NCI-H774 (cell line): ENCODE measurements at places on chromosomes 7 and 10.

DNA sequence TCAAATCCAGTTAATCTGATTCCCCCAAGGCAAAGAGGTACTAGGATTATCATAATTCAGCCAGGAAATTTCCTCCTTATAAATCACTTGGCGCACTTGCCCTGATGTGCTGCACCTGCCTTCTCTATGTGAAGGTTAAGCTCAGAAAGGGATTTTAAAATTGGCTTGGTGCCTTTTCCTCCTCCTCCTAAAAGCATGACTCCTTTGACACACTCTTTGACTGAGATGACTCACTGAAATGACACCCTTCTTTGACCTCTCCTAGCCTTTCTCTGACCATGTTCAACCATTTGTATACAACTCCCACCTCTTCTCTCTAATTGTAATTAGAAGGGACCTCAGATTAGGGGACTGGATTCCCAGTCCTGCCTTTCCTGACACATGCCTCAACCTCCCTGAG lies 46.5 kb downstream of the ABLIM1 start:
- peak; percentile 35 for DNase-seq

- DNase-seq: peak; percentile 27
These were observed 89.3 kb downstream of the NPSR1 start for GRCh38 chr7:34747176-34747781.

DNA sequence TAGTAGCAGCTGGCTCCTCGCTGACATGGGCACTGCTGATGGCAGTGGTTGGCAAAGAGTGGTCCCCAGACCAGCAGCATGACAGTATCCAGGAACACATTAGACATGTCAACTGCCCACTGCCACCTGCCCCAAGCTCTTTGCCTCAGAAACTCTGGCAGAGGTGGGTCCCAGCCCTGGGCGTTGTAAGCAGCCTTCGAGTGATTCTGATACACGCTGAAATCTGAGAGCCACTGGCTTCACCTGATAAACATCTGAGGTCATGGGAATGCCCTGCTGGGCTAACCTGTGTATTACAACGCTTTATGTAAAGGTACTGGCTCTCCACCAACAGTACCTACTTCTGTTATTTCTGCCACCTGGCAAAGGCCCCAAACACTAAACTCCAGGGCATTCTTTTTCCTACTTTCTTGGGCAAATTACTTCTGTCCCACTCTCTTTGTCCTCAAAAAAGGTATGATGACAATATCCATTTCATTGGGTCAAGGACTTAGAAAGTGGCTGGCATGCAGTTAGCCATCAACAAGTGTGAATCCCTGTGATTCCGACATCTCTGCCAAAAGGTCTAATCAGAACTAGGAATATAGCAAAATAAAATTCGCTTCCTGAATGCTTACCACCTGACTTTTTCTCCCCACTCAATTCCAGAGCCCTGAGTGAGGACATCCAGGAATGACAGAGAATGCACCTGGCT lies 9.2 kb downstream of the SGMS1 start:
- peak; percentile 30 for DNase-seq

GRCh38 chr10:92822060-92822634 lies 26.2 kb upstream of the EXOC6 start:
- no peak for DNase-seq

- no peak for DNase-seq
These were observed 37.6 kb downstream of the PPIF start for GRCh38 chr10:79384773-79385391.

DNA sequence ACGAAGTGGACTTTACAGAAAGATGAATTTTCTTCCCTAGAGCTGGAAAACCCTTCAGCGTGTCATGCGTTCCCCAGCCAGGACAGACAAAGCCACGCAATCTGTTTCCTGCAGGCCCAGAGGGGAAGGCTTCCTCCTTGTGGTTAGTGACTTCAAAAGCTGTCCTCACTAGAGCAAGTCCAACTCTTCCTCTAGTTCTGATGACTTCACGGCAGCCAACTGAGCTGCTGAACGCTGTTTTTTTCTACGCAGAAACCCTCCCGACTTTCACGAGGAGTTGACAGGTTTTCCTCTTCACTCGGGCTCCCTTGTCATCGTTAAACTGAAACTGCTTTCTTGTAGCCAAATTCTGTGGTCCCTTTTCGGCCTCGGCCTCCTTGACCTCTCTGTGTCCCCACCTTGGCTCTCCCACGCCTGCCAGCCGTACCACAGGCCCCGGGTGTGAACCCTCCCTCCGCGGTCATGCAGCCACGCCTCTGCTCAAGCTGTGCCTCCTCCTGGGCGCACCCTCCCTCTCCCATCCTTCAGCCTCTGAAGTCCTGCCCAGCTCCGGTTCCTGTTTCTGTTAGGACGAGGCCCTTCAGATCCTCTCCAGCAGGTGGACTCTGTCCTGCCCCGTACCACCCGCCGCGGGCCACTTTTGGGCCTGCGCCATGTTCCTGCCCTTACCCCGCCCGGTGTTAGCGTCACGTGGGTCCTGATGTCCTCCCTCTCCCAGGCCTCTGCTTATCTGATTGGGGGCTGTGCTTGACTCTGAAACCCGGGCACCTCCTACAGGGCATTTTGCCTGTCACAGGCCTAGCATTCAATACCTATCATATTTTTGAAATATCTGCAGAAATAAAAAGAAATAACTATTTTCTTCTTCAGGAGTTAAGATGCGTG lies 39.3 kb downstream of the CUX1 start:
- DNase-seq: peak; percentile 80

DNA sequence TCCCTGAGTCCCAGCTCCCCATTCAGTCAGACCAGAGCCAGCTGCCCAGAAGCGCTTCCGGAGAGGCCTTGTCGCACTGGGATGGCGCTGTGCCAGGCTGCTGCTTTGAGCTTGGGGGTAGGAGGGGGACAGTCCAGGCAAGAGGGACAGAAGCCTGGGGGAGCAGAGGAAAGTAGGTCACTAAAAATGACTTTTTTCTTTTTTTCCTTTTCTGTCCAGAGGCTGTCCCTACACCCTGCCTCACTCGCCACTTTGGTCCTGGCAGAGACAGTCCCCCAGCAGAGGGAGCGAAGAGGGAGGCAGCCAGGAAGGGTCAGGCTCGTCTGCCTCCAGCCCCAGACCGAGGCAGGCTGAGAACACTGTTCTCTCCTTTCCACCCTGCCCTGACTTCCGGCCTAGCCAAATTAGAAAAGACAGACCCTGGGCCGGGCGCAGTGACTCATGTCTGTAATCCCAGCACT lies 15.8 kb upstream of the TRIM8 start:
- no peak for DNase-seq

GRCh38 chr10:122295451-122295809 lies 24.3 kb downstream of the BTBD16 start:
- no peak for DNase-seq

- DNase-seq: no peak
These were observed 146.1 kb downstream of the SLC16A9 start for GRCh38 chr10:59563531-59563930.

DNA sequence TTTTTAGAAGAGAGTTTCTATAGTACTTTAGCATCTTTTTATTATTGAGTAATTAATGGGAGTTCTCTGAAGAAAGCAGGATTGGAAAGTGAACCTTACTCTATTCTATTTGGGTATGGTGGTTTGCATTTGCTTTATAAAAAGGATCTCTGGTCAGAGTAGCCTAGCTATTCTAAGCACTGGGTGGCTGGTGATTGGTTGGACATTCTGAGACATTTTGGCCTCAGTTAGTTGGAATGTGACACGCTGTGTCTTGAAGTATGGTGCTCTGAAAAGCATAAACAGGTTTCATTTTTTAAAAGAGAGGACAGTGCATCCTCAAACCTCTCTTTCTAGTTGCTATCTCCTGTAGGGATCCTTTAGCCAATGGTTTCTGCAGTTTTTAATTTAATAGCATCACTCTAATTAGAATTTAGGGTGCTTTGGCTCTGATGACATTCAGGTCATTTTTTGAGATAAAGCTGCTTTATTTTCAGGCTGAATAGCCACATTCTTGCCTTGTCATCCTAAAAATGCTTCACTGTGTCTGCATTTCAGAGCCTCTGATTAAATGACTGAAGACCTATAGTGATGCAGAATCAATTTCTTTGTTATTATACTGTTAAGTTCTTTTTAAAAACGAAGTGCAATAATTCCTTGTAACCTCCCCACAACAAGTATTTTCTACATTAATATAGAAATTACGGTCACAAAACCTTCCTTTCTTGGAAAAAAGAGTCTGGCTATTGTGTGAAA lies 20.6 kb downstream of the TMEM178B start:
- no peak for DNase-seq

DNA sequence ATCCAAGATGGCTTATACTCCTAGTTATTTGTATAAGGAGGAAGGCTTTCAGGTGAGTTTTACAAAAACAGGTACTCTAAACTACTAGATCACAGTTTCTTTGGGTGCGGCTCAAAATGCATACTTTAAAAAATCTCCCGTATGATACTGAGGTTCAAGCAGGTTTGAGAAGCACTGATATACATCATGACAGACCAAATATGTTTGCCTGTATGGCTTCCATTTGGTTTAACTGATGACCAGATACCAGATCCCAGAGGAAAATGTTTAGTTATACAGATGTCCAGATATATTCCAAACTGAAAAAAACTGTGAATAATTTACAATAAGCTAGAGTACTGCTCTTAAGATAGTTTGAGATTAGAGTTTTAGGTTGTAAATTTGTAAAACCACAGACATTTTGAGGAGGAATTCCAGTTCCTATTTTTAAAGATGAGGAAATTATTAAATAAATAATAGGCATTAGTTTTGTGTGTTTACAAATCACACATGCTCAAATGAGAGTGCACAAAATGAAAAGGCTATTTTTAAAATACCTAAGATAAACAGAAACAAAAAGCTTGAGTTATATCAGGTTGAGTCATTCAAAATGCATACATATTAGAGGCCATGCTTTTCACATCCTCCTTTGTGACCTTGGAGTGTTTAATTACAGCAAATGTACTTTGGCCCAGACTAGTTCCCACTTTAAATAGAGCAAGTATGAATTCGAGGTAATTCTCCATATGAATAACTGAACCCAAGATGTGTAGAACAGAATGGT lies 60.5 kb downstream of the SEMA3C start:
- DNase-seq: peak; percentile 14

DNA sequence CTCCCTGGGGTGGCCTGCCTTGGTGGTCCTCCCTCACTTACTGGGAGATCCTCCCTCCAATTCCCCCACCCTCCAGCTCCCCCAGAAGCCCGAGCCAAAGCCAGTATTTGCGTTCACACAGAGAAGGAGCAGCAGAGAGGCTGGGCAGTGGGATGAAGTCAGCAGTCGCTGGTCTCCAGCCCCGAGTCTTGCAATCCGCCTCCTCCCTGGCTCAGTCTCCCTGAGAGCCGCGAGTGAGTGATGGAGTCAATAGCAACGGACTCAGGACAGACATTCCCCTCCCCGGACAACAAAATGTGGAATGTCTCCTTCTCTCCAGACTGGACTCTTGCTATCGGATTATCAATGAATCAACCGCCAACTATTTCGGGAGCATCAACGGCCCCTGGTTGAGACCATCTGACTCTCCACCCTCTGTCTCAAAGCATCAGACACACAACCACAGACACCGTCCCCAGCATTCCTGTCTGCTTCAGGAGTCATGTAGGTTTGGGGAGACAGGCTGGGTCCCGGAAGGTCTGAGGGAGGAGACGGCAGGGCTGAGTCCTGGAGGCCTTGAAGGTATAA lies 178.4 kb downstream of the SH3PXD2A start:
- DNase-seq: no peak

DNA sequence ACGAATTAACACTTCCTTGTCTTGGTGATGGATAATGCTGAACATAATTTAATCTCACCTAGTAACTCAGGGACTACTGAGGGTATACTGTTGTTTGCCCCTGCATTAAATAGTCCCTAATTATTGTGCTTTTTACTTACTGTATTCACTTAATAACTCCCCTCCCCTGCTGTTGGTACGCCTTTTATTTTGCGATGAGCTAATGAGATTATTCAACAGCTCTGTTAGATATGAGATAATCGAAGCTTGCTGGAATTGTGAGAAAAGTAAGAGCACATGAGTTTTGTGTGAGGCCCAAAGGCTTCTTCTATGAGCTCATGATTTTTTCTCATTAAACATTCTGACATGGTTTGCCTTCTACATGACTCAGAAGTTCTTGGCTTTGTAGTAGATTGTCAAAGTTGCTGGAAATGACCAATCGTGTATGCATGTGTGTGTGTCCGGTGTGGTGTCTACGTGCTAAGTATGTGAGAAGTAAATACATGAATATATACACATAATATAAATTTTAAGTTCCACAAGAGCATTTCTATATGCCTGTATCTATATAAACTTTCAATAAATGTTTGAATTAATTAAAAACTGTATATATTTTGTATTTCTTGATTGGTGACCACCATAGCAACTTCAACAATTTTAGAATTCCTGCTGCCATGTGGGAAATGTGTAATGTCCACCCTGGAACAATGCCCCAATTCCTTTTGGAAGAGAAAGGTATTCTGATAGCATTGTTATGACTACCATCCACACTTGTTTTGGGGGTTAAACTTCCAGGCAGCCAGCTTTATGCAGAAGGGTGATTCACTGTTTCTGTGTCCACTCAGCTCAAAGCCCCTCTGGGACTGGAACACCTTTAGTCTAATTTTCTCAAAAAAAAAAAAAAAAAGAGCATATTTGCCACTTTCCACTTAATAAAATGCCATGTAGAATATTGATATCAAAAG lies 106.2 kb downstream of the SAMD9 start:
- DNase-seq: no peak

DNA sequence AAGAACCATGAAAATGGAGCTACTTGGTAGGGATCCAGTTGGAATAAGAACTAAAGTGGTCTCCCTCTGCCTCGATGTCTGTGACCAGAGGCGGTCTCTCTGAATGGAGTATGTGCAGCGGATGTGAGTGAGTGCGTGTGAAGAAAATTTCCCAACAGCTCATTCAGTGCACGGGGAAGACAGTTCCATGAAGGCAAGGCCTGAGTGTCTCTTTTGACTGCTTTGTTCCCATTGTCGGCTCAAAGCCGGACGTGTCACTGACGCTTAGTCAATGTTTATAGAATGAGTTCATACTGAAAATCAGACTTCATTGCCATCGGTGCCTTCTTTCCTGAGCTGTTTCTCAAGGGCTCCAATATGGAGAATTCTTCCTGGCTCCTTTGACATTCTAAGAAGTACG lies 55.3 kb upstream of the GRB10 start:
- DNase-seq: peak; percentile 30

DNA sequence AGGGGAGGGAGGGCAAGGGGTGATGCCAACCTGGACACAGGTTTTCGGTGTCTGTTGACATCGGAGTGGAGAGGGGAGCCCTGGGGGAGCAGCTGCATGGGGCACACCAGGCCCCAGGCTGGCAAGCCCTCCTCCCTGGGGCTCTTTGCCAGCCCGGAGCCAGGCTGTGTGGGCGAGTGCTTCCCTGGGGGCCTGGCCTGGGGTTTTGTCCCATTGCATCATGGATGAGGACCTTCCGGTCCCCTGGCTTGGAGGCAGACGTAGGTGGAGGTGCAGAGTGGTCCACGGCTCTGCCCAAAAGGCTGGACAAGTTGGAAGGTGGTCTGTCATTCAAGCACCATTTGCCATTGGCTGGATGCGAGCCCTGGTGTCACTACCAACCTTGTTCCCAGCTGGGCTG lies 34.8 kb downstream of the ZMIZ1 start:
- DNase-seq: no peak

DNA sequence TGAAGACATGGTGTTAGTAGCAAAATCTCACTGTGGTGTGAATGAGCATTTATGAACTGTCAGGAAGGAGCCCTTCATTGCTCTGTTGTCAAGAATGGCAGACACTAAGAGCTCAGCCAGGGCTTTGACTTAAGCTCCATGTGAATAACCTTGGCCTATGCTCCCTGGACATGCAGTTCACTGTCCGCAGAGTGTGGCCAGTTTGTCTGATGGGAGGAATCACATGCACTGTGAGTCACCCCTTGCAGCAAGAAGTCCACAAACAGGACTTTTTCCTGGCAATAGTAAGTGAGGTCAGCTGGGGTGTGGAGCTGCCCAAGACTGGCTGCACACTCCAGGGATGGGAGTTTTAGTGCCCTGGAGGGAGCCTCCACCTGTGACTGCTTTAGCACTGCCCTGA lies 49.5 kb downstream of the ZNF37A start:
- no peak for DNase-seq
